ENCODE measurements at places on chromosomes 4 and X.

DNA sequence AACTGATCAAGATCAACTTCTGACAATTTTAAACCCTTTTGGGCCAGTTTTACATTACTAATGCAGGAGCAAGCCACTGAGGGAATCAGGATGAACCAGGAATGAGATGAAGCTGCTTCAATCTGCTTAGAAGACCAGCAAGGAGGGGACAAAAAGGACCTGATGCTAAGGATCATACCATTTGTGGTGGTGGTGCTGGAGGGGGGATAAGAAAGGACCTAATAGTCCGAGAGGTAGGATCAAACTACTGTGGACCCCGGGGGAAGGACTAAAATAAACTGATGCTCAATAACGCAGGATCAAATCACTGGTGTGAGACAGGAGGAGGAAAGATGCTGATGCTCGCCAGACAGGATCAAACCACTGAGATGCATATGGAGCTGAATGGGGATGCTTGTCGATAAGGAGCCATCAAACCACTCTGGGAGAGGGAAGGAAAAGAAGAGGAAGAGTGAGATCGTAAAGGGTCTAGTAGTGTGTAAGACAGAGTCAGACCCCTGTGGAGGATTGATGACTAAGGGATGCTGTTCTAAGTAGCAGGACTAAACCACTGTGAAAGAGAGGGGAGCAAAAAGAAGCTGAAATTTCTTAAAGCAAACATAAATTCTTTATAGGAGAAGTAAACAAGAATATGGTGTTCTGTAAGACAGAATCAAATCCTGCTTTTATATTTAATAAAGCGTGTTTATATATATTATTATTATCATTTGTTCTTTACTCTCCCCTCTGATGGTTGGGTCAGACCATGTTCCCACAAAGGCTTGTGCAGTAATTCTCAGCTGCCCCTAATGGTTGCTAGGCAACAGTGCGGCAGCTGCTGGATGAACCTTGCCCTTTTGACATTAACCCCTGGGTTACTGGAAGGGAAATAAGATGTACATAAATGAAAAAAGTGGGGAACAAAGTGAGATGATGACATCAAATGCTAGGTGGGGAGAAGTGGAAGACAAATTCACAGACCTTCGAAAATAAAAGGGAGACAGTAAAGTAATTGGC is 432.5 kb upstream of the FGF16 start:
- H3K27me3 ChIP-seq, result no peaks in the 10 kb centered on the region
- no peak overlapping the region for H3K27ac ChIP-seq
- H3K4me3 ChIP-seq, result no peak overlapping the region
- H3K36me3 ChIP-seq, result no peaks in the 10 kb centered on the region

DNA sequence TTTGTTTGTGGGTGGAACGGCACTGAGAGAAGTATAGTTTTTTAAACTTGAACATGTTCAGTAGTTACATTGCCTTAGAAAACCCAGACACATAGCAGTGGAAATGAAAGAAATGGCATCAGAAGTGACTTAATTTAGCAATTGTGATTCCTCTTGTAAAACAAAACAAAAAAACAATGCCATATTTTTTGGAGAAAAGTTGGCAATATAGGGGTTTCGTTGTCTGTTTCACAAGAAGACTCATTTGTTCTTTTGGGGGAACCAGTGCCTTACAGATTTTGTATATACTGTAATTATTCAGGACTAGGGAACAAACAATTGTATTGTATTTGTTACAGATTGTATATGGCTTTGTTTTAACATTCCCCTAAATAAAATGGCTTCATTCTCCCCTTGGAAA is 390.7 kb downstream of the UNC5C start:
- no peak overlapping the region for H3K4me3 ChIP-seq
- H3K27ac ChIP-seq, result no peak overlapping the region
- H3K27me3 ChIP-seq, result no peaks in the 10 kb centered on the region
- H3K36me3 ChIP-seq, result no peaks in the 10 kb centered on the region

- H3K4me3 ChIP-seq, result no peak overlapping the region
- no peaks in the 10 kb centered on the region for H3K4me1 ChIP-seq
- H3K27me3 ChIP-seq, result no peaks in the 10 kb centered on the region
- DNase-seq, result no peak
- no peak overlapping the region for H3K27ac ChIP-seq
These were observed 127.6 kb upstream of the INTU start for GRCh38 chr4:127505203-127505602.

DNA sequence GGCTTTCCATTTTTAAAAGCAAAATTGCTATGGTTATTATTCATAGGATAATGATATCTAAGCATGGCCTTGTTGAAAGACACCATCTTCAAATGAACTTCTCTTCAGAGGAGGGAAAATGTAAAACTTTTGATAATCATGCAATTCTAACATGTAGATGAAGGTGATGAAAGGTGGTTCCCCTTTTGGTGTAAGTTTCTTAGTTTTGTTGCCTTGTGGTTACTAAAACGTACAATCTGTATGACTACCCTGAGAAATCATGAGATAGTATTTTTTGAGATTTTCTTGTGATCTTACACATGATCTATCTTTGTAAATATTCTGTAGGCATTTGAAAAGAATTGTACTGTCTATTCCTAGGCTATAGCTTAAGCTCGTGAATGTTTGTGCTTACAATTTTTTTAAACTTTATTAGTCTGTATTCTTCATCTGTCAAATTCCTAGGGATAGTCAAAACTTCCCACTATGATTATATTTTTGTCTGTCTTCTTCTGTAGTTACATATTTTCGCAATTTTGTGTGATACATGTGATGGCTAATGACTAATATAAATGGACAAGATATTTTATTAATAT is 47.5 kb downstream of the PTPN13 start:
- no peak for DNase-seq
- no peak overlapping the region for H3K27ac ChIP-seq
- no peaks in the 10 kb centered on the region for H3K27me3 ChIP-seq
- H3K4me1 ChIP-seq, result no peaks in the 10 kb centered on the region
- no peaks in the 10 kb centered on the region for H3K36me3 ChIP-seq

DNA sequence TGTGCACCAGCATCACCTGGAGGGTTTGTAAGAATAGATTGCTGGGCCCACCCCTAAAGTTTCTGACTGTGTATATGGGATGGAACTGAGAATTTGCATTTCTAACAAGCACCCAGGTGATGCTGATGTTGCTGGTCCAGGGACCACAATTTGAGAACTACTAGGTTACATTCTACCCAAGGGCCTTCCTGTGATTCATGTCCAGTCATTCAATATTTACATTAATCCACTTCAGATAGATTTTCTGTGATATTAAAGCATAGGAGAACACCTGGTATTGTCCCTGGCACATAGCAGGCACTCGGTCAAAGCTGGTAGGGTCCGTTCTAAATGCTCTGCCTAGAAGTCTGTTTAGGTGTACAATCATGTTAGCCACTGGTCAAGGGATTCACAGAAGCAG is 19.5 kb upstream of the XPNPEP2 start:
- no peak overlapping the region for H3K27ac ChIP-seq
- no peak overlapping the region for H3K4me3 ChIP-seq
- no peaks in the 10 kb centered on the region for H3K36me3 ChIP-seq
- no peaks in the 10 kb centered on the region for H3K4me1 ChIP-seq
- no peaks in the 10 kb centered on the region for H3K27me3 ChIP-seq
- no peak for DNase-seq

DNA sequence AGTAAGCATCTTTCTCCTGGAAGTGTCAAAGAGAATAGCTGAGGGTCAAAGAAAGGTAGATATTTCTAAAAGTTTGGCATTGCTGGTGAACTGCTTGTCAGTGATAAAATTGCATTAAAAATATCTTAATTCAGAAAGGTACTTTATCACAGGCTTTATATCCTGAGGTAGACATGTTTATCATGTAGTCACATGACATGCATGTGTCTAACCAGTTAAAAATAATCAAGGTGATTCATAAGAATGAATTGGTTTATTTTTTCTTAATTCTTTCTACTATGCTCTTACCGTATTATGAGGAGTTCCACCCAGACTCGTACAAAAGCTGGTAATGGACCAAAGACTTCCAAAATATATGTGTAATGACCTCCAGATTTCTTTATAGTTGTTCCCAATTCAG is 6.1 kb downstream of the SLC7A11 start:
- DNase-seq, result no peak
- H3K27me3 ChIP-seq, result no peaks in the 10 kb centered on the region
- H3K4me3 ChIP-seq, result no peak overlapping the region
- H3K36me3 ChIP-seq, result no peaks in the 10 kb centered on the region
- H3K27ac ChIP-seq, result no peak overlapping the region
- no peaks in the 10 kb centered on the region for H3K4me1 ChIP-seq

- H3K4me3 ChIP-seq, result no peak overlapping the region
- H3K36me3 ChIP-seq, result no peaks in the 10 kb centered on the region
- no peaks in the 10 kb centered on the region for H3K4me1 ChIP-seq
- no peaks in the 10 kb centered on the region for H3K27me3 ChIP-seq
- DNase-seq, result no peak
These were observed 43.9 kb upstream of the FGFBP2 start for GRCh38 chr4:16006771-16007446.

- H3K4me1 ChIP-seq, result no peaks in the 10 kb centered on the region
- no peaks in the 10 kb centered on the region for H3K27me3 ChIP-seq
- H3K4me3 ChIP-seq, result no peak overlapping the region
- no peak overlapping the region for H3K27ac ChIP-seq
These were observed 122.8 kb downstream of the SLC10A7 start for GRCh38 chr4:146398896-146399445.

- H3K27ac ChIP-seq, result no peak overlapping the region
- H3K27me3 ChIP-seq, result no peaks in the 10 kb centered on the region
- no peak for DNase-seq
- H3K36me3 ChIP-seq, result no peaks in the 10 kb centered on the region
- no peaks in the 10 kb centered on the region for H3K4me1 ChIP-seq
- H3K4me3 ChIP-seq, result no peak overlapping the region
These were observed 16.9 kb downstream of the STAP1 start for GRCh38 chr4:67575232-67576058.

DNA sequence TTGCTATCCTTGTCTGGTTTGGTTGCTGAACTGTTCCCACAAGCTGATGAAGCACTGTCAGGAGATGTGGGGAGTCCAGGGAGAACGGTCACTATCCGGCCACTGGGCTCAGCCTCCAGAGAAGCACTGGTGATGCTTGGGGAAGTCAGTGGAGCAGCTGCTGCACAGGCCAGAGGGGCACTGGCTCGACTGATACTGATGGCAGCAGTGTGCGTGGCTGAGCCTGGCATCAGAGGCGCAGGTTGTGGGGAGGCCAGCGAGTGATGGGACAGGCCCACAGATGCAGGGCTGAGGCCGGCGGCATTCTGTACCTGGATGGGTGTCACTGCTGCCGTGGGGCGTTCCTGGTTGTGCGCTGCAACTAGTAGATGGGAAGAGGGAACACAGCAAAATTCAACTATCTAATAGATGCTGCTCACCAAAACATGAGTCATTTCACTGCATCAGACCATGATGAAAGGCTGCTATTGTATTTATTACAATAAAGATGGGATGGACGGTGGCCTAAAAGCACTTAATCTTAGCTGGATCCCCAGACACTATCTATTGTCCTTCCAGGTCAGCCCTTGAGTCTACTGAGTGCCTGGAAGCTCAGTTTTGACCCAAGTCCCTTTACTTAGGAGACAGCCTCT is 106.3 kb upstream of the CBR4 start:
- no peaks in the 10 kb centered on the region for H3K27me3 ChIP-seq
- no peaks in the 10 kb centered on the region for H3K4me1 ChIP-seq
- H3K4me3 ChIP-seq, result no peak overlapping the region
- no peak for DNase-seq
- H3K27ac ChIP-seq, result no peak overlapping the region

DNA sequence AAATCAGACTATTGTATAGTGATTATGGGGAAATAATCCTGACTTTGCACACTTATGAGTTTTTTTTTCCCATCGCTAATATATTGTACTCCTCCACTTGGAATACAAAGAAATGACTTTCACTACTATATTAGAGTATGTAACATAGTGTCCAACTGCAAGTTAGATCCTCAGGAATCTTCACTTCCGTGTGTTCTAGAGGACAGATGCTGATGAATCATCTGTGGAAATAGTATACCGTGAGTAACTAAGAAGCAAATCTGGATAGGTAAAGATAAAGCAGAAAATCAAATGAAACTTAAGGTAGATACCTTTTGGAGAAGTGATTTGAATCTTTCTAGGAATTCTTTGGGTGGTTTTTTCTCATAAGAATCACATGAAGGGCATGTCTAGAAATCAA is 8.3 kb downstream of the IL21 start:
- H3K4me3 ChIP-seq, result no peak overlapping the region
- no peaks in the 10 kb centered on the region for H3K4me1 ChIP-seq
- H3K36me3 ChIP-seq, result no peaks in the 10 kb centered on the region
- H3K27me3 ChIP-seq, result no peaks in the 10 kb centered on the region
- no peak overlapping the region for H3K27ac ChIP-seq
- DNase-seq, result no peak

GRCh38 chr4:141427726-141428296 is 207.1 kb downstream of the ZNF330 start:
- H3K27me3 ChIP-seq, result no peaks in the 10 kb centered on the region
- no peak overlapping the region for H3K27ac ChIP-seq
- no peak overlapping the region for H3K4me3 ChIP-seq
- DNase-seq, result no peak
- no peaks in the 10 kb centered on the region for H3K36me3 ChIP-seq

DNA sequence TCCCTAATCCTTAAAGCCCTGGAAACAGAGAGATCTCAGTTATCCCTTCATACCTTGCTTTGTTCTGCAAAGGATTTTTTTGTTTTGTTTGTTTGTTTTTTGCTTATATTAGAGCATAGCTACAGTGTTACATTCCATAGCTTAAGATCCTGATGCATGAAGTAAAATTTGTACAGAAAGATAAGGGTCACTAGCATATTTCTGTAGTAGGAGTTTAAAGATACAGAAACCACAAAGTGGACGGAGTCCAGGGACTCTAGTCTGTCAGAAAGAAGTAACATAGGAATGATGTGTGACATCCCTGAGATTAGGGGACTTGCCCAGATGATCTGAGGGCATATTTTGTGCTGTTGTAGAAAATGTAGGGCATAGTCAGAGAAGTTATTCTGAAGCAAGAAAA is 151.9 kb upstream of the PLAC1 start:
- DNase-seq, result no peak
- no peak overlapping the region for H3K4me3 ChIP-seq
- H3K4me1 ChIP-seq, result no peaks in the 10 kb centered on the region

DNA sequence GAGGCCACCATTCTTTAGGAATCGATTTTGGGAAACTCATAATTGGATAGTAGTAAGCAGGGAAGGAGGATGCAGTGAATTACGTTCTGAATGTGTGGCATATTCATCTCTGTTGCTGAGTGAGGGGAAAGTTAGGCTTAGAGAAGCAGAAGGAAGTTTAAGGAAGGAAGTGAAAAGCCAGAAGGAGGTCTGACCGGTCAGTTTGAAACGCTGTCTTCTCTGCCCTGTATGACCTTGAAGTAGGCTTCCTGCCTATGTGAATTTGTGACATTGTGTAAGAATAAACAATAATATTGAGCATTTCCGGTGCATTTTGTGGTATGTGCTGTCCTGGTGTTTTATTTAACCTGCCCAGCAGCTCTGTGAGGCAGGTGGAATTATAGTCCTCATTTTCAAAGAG is 67.3 kb downstream of the PDLIM5 start:
- no peak for DNase-seq
- H3K36me3 ChIP-seq, result no peaks in the 10 kb centered on the region

DNA sequence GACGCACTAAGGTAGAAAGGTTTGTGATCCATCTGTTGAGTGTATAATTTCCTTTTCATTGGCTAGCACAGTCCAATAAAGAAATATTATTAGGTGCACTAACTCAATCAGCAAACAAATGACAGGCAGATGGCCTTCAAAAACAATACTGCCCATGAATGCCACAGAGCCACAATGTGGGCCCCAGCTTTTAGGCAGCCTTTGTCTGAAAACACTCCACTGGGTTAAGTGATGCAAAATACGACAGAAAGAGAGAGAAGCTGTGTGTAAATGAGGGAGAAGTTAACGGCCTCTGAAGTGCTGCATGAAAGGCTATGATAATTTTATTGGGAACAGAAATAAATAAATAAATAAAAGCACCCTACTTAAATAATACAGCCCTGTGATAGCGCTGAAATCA is 274.6 kb downstream of the NKX6-1 start:
- no peak for DNase-seq
- H3K4me3 ChIP-seq, result no peak overlapping the region
- H3K4me1 ChIP-seq, result no peaks in the 10 kb centered on the region
- H3K36me3 ChIP-seq, result no peaks in the 10 kb centered on the region
- H3K27ac ChIP-seq, result no peak overlapping the region
